ENCODE measurements at places on chromosomes 12 and 14.

- DNase-seq = no peak
These were observed 17.1 kb upstream of the AKAP6 start for GRCh38 chr14:32312010-32312331.

DNA sequence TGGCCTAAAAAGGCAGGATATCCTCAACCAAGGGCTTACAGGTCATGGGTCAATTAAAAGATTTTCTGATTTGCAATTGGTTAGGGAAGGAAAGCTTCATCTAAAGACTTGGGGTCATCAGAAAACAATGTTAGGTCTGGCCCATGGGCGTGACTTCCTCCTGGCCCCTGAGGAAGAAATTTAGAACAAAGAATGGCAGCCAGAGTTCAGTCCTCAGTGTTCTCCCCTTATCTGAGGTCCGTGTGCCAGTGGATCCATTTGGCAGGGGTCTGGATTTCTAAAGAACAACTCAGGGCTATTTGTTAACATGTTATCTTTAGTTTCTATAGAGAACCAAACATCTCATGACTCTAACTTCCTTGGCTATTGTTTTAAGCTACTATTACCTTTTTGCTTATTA is 27.8 kb upstream of the NFYB start:
- no peak for DNase-seq

DNA sequence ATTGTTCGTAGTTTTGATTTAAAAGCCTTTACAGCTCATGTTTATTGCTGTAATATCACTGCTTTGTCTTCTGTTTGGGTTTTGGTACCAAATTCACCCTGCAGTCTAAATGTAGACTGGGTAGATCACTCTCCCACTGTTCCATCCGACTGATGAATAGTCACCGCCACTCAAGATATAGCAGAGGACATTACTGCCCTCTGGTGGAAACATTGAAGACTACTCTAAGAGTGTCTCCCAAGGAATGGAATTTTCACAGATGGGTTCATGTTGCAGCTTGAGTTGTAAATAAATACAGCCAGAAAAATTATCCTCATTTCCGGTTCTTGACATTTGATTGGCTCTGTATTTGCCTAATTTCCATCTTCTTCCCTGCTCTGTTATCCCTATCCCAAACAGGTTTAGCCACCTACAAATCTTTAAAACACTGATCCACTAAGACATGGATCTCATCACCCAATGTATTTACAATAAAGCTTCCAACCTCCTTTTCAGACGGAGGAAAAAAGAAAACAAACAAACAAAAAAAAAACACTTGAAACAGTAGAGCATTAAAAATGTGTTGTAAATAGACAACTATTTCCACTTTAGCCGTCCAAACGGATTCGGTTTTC is 198.3 kb upstream of the CPNE8 start:
- no peak for DNase-seq

DNA sequence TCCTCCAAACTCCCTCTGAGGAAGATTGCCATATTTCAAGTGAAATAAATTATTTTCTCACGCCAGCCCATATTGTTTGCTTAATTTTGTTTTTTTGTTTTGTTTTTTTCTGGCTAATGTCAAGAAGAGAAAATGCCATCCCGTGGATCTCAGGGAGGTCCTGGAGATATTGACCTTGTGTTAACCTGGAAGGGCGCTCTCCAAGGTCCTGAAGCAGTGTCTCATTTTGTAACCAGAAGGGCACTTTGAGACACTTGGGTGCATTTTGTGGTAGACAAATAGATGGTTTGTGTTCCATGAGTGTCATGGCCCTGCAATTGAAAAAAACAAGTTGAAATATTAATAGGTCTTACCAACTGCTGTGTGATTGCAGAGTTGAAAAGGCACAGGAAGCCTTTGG is 268.9 kb downstream of the SUDS3 start:
- DNase-seq = no peak

GRCh38 chr12:49733219-49734017 is 7.9 kb upstream of the TMBIM6 start:
- DNase-seq = no peak

DNA sequence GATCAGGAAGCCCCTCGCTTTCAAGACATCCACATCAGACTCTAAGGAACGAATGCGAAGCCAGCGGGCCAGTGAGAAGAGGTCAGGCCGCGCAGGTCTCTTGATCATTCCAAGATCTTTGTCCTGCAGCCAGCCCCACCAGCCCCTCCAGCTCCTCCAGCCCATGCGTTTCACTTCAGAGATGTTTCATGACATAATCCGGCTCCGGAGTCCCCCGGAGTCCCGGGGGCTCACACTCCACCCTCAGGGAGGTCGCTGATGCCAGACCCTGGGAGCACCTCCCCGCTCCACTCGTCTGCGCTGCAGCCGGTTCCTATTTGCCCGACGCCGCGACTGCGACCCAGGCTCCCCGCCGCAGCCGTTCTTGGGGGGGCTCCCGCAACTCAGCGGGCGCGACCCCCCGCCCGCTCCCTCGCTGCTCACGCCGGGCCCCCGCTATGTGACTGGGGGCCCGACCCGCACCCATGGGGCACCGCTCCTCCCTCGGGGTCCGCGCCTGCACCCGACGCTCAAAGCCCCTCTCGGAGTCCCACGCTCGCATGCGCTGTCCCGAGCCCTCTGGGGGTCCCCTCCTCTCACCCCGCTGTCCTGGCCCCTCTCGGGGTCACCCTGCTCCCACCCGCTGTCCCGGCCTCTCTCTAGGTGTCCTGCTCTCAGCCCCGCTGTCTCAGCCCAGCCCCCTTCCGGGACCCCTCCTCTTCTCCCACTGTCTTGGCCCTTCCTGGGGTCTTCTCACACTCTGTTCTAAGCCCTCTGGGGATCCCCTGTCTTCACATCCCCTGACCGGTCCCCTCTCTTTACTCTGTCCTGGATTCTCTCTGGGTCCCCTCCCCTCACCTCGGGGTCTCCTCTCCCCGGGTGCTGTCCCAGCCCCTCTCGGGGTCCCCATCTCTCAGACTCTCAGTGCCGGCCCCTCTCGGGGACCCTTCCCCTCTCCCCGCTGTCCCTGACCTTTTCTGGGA is 1.1 kb downstream of the TAOK3 start:
- DNase-seq = no peak
